ENCODE measurements at places on chromosomes 2 and 18.

- no peak for DNase-seq
These were observed 44.8 kb upstream of the C2orf15 start for GRCh38 chr2:99096728-99097127.

DNA sequence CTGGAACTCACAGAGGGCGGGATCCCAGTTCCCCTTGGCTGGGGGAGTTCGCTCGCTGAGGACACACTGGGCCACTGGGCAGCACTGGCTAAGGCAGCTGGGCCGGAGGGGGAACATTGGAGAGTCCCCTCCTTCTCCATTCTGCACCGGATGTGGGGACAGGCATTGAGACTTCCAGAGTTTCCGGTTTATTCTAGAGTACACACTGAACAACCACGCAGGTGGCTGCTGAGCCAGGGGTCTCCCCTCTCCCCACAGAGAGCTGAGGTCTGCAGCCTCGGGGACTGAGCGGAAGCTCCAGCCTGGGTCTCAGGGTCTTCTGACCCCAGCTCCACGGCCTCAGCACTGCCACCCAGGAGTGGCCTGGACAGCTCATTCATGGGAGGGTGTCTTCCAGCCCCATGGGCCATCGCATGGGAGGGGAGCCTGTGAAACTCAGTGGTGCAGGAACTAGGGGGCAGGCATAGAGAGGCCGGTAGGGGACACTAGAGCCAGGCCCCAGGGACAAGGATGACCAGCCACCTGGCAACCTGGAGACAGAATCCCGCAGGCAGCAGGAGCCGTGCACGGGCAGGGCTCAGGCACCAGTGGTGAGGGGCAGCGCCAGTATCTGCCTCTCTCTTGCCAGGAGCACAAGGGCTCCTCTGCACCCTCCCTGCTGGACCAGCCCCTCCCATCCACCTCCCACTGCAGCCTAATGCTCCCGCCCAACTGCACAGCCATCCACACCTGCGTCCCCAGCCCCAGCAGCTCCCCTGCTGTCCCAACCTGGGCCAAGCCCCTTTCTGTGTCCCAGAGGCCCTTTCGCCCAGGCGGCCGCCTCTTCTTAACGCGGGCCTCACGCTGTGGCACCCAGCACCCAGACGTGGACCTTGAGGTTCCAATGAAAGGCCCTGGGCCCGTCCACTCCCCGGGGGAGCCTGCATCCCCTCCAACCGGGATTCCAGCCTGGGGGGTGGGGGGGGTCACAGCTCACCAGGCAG is 45.1 kb upstream of the GPC1 start:
- DNase-seq = no peak

- no peak for DNase-seq
These were observed 68.7 kb upstream of the ACSL3 start for GRCh38 chr2:222792001-222792611.

DNA sequence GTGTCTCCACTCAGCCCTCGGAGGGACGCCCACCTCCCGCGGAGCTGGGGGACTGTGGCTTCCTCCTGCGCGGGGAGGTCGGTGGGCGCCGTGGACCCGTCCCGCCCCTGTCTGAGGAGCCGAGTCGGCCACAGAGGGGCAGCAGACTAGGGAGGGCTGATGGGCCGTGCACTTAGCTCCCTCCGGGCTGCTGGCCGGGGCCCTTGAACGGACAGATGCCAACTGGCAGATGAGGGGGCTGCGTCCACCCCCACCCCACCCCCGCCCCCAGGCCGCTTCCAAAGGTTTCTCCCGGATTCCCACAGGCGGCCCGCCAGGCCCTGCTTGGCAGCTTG is 10.4 kb upstream of the UBE2F start:
- DNase-seq = no peak

GRCh38 chr2:232833830-232834229 is 36.2 kb upstream of the SNORC start:
- no peak for DNase-seq

DNA sequence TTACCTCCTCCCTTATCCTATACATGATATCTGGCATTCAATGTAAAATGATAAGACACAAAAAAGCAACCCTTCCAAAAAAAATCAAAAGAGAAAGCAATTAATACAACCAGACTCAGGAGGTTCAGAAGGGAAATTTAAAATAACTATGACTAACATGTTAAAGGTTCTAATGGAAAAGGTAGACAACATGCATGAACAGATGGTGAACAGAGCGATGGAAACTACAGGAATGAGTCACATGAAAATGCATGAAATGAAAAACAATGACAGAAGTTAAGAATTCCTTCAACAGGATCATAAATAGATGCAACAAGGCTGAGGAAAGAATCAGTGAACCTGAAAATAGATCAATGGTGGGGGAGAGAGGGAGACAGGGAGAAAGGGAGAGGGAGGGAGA is 26.1 kb upstream of the ERCC3 start:
- DNase-seq = no peak

DNA sequence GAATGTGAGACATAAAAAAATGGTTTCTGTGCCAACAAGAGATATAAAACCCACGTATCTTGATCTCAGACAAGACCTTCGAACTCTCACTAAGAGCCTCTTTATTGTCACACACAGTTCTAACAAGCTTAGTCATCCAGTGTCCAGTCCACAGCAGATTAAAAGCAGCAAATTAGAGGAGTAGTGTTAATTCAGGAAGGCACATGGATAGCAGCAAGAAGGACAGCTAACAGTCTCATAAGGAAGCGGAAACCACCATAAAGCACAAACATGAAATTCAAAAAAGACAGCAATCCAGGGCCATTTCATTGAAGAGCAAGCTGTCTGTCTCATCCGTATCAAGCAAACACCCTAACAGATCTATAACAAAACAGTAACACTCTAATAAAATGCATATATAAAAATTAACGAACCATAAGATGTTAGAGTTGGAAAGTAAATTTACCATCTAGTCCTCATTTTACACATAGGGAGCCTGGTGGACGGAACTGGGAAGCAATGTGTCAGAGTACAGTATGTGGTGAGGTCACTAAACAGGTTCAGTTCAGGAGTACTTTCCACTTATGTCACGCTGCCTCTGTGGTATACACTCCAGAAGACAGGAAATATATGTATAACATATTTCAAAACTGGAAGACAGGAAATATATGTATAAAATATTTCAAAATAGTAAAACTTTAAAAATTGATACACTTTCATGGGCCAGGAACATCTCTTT is 18.3 kb downstream of the AAK1 start:
- no peak for DNase-seq

DNA sequence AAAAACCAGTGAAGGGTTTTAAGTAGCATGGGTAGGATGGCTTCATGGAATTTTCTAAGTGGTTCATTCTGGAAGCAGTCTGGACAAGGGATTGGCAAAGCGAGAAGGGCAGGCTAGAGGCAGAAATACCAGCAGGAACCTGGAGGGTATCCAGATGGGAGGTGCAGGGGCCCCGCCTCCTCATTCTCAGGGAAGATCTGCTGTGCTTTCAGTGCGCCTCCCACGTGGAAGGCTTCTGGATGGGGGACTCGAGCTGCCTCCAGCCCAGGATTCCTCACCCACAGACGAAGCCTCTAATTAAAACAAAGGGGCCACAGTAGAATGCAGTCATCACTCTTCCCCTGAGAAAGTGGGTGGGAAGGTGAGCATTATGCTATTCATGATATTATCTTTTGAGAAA is 79.8 kb downstream of the VSNL1 start:
- DNase-seq = no peak

- DNase-seq = no peak
These were observed 34.4 kb upstream of the TRAPPC8 start for GRCh38 chr18:31977270-31977872.

DNA sequence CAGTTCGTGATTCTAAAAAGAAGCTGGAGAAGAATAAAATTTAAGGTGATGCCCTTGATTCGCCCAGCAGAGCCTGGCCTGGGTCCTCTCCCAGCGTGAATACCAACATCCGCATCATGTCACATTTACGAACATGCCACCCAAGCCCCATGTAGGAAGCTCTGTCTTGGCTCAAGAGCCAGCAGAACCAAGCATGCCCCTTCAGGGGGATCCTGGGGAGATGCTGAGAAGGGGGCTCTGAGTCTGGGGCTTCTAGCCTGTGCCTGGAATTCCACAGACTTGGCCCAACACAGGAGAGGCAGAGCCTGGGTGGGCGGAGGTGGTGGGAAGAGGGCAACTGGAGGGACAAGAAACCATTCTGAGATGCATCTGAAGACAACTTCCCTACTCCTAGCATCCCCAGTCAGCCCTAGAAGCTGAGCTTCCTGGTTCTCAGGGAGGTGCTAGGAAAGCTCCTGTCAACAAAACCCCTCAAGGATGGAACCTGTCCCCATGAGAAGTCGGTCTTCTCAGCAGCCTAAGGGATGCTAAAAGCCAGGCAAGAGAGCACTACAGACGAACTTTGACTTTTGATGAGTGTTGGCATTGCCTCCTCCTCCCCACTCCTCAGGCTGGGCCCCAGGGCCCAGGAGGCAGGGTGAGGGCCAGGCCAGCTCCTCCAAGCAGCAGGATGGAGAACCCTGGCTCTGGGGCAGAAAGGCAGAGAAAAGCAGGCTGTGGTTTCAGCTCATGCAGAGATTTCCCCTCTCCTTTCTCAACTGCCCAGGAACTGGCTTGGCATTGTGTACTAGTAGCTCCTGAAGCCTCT is 57.9 kb downstream of the POLR1A start:
- no peak for DNase-seq

DNA sequence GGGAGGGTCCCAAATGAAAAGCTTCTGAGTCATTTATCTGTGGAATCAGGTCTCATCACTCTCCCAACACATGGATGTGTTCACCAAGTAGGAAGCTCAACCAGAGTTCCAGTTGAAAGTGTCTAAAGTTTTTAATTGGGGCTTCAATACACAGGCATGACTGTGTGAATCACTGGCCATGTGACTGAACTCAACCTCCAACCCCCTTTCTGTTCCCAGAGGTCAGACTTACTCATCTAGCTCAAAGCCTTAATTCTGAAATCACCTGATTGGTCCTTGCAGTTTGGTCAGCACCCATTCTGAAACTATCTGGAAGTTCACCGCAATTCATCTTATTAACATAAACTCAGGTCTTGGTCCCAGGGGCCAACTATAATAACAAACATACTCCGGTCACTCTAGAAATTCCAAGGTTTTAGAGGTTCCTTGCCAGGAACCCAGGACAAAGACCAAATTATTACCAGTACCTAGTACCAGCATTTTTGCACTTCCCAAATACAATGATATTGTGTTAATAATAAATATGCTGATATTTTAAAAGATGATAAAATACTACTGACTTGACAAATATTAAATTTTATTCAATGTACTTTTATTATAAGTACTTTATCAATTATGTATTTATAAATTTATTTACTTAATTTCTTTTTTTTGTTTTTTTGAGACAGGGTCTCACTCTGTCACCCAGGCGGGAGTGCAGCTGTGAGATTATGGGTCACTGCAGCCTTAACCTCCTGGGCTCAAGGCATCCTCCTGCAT is 10.7 kb upstream of the RBM45 start:
- no peak for DNase-seq

DNA sequence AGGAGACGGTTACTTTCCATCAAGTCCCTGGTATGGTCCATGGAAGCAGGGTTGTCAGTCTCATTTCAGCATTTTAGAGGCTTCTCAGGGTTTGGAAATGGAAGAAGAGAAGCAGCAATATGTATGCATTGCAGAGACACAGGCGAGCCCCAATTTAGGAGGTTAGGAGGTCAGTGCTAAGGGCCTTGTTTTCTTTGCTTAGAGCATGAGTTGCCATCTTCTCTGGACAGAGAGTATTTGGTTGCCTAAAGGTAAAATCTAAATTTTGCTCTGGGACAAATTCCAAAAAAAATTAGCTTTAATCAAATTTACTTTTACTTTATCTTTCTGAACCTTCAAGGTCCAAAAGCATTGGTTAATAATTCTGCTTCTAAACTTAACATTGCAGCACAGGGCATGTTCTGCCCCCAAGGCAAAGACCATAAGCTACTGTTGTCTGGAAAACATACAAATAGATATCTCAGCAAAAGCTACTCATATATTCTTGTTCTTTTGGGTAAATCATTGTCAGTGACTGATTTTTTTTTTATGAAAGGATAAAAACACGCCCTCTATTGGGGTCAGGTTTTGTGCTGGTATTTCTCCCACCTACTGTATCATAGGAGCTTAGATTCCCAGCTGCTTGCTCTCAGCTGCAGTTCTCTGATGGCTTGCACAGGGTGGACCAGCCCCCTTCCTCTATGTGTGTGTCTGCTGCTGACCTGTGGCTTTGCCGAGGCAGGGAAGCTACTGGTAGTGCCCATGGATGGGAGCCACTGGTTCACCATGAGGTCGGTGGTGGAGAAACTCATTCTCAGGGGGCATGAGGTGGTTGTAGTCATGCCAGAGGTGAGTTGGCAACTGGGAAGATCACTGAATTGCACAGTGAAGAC is at the start of gene UGT1A9:
Gene UGT1A9 (plus strand): TSS at position 609 of the 872 bp plus-strand sequence. CDS start 37 bp downstream, at position 646.
- no peak for DNase-seq

DNA sequence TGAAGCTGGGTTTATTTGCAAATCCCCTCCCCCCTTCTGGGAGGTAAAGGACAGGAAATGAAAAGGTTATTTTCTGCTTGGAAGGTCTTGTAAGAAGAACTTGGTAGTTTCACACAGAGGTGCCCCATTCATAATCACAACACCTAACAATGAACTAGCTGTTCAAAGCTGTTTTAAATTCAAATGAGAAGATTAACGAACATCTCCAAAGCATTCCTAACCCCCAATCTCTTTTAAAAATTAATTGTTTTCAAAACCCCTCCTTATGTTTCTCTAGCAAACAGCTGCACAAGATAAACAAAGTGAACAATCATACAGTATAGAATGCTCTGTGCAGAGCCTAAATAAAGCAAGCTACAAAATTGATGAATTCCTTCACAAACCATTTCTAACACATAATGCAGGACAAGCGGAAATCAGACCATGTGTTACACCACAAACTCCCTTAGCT is 271.4 kb downstream of the SATB2 start:
- DNase-seq = no peak
